Right lung (tissue), 10 donors: ENCODE measurements at places on chromosomes 4 and X. TPM values are rescaled to one million over a fixed set of nuclear protein-coding genes. Genes with fewer than 3 reads are reported as not detected.

DNA sequence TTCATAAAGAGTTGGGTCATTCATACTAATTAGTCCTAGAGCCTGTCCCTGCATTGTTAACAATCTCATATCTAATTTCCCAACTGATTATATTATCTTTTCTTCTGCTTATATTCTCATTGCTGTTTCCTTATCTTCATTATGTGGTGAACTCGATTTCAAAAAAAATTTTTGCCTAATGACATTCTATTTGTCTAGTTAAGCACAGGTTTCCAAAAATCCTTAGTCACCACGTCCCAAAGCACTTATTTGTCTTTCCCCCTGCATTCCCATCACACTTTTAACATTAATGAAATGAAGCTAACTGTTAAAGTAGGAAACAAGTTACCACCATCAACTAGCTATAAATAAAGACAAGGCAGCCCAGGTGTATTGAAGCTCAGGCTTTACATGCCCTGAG lies 131.1 kb downstream of the IQCM start:
- no peak for DNase-seq

DNA sequence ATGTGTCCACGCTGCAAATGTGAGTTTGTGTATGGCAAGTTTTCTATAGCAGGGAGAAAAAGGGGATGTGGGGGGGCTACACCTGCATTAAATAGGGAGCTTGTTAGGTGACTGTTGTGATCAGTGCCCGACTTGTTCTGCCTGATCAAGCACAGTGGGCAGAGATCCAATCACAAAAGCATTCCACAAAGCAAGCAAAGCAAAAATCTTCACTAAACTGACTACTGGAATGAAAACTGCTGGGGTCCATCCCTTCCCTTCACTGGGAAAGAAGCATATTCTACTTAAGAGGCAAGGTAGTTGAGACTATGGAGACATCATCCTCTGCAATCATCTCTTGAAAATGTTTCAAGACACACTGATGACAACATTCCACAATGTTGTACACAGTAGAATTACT lies 5.2 kb downstream of the IRS4 start:
- no peak for DNase-seq

The REPS2 gene
- polyA plus RNA-seq, result 9.9 TPM

DNA sequence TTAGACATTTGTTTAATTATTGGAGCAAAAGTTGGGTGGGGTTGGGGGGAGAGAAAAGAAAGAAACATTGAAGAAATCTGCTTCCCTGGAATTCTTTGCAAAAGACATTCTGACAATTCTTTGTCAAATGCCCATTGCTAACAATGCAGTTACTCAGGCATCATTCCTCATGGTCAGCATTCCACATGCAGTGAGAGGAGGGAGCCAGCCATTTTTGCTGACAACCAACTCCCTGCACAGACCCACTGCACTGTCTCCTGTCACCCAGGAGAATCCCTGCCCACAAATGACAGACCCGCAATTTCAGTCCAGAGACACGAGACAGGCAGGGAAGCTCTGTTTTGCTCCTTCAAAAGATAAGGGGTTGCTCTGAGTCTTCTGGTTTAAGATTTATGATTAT lies 985.1 kb upstream of the SLIT2 start:
- no peak for DNase-seq

DNA sequence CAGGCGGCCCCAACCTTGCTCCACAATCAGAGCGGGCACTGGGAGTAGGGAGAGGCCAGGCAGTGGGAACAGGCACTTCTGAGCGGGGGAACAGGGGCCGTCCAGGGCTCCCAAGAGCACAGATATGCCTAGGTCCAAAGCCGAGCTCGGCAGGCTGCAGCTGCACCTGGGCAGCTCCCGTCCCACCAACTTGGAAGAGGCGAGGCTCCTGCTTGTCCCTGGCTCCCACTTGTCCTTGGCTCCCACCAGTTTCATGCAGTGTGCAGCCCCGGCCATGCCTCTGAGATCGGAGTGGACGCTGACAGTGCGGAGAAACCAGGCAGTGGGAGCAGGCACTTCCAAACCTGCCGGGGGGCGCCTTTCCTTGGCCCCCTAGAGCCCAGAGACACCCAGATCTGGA lies 84.0 kb upstream of the XAGE2 start:
- no peak for DNase-seq

DNA sequence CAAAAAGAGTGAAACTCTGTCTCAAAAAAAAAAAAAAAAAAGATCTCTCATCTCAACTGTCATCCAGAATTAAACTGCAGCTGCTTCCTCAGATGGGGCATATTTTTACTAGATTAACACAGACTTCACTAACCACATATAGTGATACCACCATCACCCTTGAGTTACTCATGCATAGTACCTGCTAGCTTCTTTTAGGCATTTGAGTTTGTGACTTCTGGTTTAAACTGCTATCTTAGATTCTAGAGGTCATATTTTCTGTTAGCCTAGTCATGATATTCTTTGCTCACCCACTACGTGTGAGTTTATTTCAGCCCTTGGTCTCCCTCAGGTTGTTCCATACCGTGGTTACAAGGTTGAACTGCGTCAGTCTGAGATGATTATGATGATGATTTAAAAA lies 154.9 kb upstream of the BMP3 start:
- DNase-seq, result no peak

DNA sequence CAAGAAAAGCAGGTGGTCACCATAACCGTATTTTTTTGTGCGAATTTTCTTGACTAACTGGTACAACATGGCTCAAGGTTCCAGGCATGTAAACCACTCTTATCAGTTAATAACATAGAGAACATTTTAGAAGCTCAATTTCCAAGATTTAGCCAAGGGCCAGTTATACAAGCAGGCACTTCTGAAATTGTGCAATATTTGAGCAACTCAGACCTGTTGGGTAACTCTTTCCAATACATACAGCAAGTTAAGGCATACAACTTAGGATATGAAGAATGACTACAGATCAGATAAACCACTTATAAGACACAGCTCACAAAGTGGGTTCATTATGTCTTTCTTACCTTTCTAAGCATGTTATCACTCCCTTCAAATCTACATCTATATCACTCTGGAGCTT lies 43.9 kb downstream of the ZNF280C start:
- DNase-seq, result peak; percentile 12

- DNase-seq, result no peak
Measured at GRCh38 chrX:133881893-133882292, 103.5 kb downstream of the GPC3 start.

The TRIM2 gene
- 84.9 TPM for polyA plus RNA-seq

The RBMXL3 gene
- polyA plus RNA-seq, result not detected

- DNase-seq, result no peak
Measured at GRCh38 chr4:163732473-163732872, 238.0 kb downstream of the TMA16 start.

DNA sequence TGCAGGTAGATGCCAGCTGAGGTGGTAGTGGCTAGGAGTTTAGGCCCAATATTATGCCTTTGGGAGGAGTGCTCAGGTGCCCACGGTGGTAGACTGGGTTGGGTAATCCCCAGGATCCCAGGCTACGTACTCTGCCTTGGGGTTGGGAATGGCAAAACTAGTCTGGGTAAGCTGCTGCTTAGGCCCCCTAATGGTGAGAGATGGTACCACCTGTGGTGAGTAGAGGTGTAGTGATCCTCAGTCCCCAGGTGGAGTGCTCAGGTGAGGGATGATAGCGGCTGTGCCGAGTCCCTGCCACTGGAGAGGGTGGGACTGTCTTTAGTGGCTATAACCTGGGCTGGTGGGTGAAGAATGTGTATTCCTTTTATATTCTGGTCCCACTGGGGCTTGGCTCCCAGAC lies 75.2 kb downstream of the IL1RAPL2 start:
- no peak for DNase-seq

The EPGN gene
- 0.20 TPM for polyA plus RNA-seq

The TSPAN7 gene
- polyA plus RNA-seq, result 57.7 TPM

DNA sequence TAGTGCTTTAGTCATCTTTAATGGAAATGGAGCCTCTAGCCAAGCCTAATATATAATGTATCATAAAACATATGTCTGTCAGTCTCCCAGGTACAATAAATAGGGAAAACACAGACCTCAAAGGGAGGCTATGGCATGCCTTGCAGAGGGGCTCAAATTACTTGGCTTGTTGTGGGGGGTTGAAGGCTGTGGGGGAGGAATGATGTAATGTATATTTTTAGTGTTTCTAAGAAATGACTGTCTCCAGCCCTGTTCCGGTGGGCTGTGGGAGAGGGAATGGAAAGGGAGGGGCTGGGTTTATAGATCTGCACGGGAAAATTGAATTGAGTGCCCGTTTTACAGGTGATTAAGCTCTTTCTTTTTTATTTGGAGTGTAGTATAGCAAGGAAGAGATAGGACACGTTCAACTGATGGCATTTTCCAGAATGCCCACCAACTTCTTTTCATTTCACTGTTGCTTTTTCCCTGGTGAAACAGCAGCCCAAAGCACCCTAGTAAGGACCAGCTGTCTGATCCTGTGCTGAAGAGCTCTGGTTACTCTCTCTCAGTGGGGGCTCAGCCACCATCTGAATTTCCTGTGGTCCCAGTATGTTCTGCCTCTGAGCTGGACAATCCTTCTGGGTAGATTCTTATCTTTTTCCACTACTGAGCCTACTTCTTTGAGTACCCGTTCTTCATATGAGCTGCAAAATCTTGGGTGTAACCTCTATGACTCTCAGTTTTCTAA lies 220.7 kb upstream of the CASK start:
- DNase-seq, result no peak

- DNase-seq, result peak; percentile 43
Measured at GRCh38 chr4:15003401-15003890, 1.2 kb downstream of the CPEB2 start.

The AWAT2 gene
- polyA plus RNA-seq, result not detected

DNA sequence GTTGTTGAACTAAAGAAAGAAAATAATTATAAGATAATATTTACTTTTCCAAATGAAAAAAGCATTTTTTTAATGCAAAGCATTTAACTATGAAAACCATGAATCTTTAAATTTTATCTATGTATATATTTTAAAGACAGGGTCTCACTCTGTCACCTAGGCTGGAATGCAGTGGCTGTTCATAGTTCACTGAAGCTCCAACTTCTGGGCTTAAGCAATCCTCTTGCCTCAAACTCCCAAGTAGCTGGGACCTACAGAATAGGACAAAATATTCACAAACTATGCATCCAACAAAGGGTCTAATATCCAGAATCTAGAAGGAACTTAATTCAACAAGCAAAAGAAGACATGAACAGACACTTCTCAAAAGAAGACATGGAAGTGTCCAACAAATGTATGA lies 55.9 kb upstream of the ALB start:
- no peak for DNase-seq

DNA sequence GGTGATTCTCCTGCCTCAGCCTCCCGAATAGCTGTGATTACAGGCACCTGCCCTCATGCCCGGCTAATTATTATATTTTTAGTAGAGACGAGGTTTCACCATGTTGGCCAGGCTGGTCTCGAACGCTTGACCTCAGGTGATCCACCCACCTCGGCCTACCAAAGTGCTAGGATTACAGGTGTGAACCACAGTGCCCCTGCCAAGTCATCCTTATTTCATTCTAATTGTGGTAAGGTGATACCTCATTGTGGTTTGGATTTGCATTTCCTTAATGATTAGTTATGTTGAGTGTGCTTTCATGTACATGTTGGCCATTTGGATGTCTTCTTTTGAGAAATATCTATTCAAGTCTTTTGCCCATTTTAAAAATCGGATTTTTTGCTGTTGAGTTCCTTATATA lies 93.0 kb downstream of the USP9X start:
- DNase-seq, result no peak

The NDUFB11 gene
- 91.0 TPM for polyA plus RNA-seq

DNA sequence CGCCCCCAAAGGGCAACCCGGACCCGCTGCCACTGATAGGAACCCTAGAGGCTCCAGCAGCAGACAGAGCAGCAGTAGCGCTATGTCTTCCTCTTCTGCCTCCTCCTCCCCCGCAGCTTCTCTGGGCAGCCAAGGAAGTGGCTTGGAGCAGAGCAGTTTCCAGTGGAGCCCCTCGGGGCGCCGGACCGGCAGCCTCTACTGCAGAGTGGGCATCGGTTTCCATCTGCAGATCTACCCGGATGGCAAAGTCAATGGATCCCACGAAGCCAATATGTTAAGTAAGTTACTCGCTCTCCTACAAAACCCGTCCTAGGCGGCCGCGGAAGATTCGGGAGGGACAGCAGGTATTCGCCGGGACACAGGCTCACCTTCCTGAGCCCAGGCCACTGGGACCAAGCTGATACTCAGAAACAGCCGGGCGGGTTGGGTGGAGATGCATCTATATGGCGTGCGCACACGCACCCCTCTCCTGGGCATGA lies 477 bp downstream of the FGF5 start:
- DNase-seq, result no peak

- DNase-seq, result no peak
Measured at GRCh38 chr4:179196511-179196910, 1754.3 kb upstream of the AGA start.

DNA sequence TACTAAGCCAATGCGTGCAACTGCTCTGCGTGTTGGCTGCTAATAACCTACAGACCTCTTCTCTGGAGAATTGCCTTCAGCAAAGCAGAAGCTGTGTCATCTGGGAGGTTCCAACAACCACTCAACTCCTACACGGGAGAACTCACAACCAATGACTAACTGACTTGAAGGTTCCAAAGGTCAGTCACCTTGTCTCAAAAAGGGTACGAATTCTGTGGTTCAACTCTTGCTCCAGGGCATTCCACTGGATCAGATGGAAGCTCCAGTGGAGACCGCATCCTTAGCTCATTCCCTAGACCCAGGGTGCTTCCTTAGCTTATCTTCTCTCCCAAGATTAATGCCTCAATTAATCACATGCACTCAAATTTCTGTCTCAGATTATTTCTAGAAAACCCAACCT lies 222.7 kb downstream of the CHIC2 start:
- no peak for DNase-seq

DNA sequence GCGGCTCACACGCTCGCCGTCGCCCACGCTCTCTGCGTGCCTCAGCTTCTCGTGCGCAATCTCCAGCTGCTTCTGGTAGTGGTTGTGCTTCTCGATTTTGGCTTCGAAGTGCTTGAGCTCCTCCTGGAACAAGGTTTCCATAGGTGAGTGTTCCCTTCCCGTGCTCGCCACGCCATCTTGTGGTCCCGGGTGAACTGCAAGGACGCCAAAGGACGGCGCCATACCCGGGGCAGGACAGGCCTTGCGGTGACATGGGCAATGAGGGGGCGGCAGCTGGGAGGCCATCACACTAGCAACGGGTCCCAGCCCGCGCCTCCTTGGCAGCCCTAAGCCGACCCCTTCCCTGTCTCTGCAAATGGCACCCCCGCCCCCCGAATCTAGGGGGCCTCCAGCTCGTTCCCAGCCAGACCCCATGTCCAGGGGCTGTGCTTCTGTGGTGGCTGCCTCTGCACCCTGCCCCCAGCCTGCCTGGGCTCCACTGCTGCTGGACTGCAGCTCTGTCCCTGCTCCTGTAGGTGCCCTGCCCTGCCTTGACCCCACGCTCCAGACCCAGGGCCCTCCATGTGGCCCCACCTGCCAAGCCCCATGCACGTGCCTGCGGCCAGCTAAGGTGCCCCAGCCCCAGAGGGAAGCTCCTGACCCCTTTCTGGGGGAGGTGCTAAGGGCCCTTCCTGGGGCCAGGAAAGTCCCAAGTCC lies 17.3 kb downstream of the LRPAP1 start:
- no peak for DNase-seq

The CDKL2 gene
- 2.4 TPM for polyA plus RNA-seq

DNA sequence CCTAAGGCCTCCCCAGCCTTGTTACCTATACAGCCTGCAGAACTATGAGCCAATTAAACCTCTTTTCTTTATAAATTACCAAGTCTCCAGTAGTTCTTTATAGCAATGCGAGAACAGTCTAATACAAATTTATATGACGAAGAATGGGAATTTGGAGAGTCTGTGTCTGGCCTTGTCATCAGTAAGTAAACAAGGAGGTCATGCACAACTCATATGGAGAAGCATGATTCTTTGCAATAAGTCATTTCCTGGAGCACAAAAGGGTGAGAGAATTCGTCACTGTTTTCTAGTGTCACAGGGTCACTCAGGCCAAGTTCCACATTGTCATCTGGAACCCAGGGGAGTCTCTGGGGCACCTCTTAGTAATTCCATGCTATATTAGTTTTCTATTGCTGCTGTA lies 49.0 kb upstream of the HS6ST2 start:
- no peak for DNase-seq

The MBNL3 gene
- polyA plus RNA-seq, result 10.6 TPM
